Activated T-helper 1 cell treated with anti-CD3 and anti-CD28 coated beads, Interleukin-2, amount 50 U/mL, for 16 hours (primary cell): ENCODE measurements at places on chromosomes 1 and 21.

GRCh38 chr1:224430511-224431113, 4.0 kb downstream of the WDR26 start:
- DNase-seq = no peak

- peak; percentile 34 for DNase-seq
Measured at GRCh38 chr1:1290238-1290731, 10.0 kb downstream of the SCNN1D start.

- DNase-seq = no peak
Measured at GRCh38 chr1:232327269-232327668, 302.7 kb downstream of the SIPA1L2 start.

DNA sequence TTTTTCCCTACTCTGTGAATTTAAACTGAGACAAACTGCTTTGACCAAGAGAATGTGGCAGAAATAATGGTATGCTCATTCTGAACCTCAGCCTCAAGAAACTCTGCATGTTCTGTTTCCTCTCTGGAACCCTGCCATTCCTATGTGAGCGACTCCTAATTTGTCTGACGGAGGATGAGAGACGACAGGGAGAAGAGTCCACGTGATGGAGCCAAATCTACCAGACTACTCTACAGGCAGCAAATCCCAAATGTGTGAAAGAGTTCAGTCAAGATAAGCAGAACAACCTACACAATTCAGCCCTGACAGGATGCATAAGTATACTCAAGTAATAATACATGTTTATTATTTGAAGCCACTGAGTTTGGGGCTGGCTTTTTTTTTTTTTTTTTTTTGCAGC, 153.5 kb downstream of the DPYD start:
- no peak for DNase-seq

DNA sequence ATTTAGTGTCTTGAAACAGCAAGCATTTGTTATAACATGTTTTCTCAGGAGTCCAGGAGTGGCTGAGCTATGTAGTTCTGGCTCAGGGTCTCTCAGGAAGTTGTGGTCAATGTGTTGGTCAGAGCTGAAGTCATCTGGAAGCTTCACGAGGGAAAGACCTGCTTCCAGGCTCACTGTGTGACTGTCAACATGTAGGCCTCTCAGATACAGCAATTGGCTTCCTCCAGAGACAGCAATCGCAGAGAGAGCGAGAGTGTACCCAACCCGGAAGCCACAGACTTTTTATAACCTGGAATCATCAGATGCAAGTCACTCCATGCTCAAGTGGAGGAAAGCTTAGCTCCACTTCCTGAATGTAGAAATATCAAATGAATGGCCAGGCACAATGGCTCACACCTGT, 40.9 kb downstream of the TNFRSF9 start:
- no peak for DNase-seq

- no peak for DNase-seq
Measured at GRCh38 chr1:84217239-84217638, 73.2 kb downstream of the PRKACB start.

- no peak for DNase-seq
Measured at GRCh38 chr1:25579292-25580252, 36.2 kb downstream of the LDLRAP1 start.

DNA sequence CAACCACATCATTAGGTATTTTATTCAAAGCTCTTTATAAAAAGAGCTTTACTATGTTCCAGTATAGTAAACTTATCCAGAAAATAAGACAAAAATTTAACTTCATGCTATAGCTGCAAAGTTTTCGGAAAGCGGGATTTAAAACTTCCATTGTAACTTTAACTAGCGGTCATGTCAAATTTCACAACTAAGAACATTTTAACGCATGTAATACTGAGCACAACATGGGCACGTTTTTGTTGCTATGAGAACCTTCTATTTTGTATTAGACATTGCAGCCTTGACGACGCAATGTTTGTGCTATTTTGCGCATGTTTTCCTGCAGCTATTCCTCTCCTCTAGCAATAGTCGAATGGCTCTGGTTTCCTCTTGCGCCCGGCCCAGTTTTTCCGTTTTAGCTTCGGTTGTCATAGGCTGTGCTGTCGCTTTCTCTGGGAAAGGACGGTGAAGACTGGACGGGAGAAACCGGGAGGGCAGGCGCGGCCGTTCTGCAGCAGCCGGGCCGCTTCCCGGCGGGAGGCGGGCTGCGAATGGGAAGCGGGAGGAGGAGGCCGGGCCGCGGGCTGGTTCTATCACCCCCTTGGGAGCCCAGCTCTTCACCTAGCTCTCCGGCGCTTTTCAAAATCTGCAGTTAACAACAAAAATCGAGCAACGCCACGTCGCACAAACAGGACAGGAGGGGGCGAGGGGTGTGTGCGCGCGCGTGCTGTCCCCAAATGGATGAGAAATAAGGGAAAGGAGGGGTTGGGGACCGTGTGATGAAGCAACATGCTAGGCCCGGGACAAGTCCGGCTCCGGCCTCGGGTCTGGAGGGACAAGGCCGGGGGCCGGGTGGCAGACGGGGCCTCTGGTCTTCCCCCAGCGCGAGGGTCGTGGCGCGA, 105.3 kb upstream of the HNRNPU start:
- peak; percentile 36 for DNase-seq

GRCh38 chr1:173422456-173422976, 54.6 kb upstream of the PRDX6 start:
- DNase-seq = no peak

- DNase-seq = no peak
Measured at GRCh38 chr1:64171246-64171645, 32.2 kb upstream of the UBE2U start.

DNA sequence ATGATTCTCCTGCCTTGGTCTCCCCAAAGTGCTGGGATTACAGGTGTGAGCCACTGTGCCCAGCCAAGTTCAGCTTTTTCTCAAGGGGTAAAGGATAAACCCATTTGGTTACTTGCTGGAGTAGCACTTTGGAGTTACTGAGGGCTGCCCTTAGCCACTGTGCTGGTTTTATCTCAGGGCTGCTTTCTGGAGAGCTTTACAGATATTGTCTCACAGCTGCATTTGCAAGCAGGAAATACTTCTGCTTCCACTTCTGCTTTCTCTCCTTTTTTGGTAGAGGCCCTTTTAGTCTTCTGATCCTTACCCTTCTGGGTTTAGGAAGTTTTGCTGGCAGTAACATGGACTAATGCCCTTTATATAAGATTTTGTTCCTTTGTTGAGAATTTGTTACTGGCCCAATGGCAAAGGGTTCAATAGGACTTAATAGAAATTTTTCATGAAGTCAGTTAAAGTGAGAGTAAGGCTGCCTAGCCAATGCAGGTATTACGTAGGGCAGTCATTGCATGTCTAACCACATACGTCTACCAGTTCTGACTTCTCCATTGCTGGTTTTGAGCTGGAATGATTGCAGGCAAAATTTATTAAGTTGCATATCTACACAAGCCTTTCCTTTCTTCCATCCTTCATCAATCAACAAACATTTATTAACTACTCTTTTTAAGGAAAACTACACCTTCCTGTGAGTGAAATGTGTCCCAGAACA, 24.4 kb downstream of the CAP1 start:
- no peak for DNase-seq

GRCh38 chr21:38798481-38798882, 7.2 kb upstream of the ETS2 start:
- no peak for DNase-seq

DNA sequence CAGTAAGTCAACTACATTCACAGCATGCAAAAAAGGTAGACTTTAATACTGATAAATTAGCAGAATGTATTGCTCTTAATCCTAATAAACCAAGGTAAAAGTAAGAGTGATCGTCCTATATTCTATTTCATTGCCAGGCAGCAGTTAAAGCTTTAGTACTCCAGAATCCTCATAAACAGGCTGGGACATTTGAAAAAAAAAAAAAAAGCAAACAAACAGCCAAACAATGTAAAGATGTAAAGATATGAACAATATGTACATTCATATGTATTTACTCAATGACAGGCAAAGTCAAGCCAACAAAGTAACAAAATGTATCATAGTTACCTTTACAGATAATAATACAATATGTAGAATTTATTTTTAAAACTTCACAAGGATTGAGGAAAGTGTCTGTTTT, 383.6 kb downstream of the COL11A1 start:
- DNase-seq = no peak

- no peak for DNase-seq
Measured at GRCh38 chr1:7036386-7036785, 251.1 kb downstream of the CAMTA1 start.

DNA sequence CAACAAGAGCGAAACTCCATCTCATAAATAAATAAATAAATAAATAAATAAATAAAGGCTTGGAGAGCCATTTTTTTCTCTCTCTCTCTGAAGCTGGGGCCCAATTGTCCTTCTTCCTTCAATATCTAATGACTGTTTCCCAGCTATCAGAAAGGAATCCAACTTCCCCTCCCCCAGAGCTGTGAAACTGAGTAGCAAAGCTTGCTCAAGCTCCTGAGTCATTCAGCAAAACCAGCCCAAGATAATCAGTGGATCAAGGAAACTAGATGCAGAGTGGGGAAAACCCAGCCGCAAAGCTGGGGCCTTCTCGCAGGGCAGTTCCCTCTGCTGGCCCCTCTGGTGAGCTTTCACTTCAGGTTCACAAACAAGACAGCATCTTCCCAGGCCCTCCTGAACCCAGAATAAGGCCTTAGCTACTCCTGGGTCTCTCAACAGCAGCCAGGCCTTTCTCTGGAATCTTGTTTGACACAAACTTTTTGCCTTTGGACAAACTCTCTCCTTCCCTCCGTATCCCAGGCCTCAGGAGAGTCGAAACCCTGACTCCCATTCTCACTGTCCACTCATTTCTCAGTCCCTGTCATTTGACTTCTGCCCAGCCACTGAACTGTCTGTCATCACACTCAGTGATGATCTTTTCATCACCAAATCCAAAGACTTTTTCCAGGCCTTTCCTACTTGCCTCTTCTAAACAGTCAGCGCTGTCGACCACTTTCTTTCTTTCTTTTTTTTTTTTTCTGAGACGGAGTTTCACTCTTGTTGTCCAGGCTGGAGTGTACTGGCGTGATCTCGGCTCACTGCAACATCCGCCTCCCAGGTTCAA, 18.0 kb upstream of the PTP4A2 start:
- DNase-seq = peak; percentile 73

DNA sequence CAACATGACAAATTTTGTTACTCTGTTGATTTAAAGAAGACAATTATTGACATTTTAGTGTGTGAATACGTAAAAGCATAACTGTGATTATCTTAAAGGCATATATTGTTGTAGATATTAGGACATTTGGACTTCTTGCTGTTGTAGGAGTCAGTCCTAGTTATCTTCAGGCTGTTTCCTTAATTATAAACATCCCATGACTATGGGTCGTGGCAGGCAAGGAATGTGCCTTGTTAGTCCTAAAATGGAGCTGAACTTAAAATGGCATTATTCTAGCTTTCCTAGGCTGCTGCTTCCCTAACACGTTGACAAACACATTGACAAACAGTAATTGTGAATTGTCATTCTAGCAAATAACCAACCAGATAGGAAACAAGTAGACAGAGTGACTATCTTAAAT, 4.4 kb upstream of the MPZL1 start:
- no peak for DNase-seq

DNA sequence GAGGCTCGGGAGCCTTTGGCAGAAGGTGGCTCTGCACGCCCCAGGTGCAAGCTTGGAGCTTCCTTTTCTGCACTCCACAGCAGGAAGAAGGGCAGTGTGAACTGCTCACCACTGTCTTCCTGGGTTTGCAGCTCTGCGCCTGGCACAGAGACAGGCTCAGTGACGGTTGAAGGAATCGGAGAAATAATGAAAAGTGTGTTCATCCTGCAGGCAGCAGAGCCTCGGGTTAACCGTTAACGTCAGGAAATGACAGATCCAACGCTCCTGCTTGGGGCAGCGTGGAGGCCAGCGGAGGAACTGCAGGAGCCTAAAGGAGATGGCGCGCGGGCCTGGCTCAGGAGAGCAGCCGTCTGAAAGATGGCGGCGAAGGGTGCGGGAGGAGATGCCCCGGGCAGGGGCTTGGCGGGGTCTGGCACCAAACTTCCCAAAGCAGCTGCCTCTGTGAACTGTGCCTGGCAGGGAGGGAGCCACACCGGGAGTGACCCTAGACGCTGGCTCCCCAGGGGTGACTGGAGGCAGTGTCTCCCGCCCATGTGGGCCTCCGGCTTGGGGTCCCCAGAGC, 10.9 kb upstream of the SAMD11 start:
- no peak for DNase-seq

DNA sequence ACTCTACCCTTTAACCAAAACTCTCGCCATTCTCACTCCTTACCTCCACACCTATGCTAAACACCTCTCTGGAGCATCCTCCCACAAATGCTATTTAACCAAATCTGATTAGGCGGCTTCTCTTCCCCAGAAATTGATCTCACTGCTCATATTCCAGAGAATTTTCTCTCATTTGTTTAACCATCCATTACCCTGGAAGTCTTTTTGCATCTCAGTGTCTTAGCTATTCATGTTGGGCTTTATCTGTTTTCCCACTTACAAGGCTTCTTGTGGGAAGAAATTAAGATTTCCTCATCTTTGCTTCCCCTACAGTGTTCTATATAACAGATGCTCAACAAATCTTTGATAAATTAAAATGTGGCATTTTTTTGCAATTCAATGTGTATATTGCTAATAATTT, 45.5 kb downstream of the MYSM1 start:
- no peak for DNase-seq

GRCh38 chr1:6465461-6466005, 440 bp downstream of the TNFRSF25 start:
- no peak for DNase-seq

DNA sequence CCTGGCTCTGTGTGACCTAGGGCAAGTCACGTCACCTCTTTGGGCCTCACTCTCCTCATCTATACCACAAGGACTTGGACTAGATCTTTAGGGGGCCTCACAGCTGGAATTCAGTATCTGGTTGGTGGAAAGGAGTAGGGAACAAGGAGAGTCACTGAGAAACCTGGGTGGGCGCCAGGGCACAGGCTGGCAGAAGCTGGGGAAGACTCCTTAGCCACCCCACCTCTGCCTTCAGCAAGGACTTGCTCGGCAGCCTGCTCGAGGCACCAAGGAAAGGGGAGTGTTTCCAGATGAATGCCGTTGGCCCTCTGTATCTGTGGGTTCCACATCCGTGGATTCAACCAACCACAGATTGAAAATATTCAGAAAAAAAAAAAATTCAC, 1.2 kb upstream of the OPTC start:
- DNase-seq = no peak

DNA sequence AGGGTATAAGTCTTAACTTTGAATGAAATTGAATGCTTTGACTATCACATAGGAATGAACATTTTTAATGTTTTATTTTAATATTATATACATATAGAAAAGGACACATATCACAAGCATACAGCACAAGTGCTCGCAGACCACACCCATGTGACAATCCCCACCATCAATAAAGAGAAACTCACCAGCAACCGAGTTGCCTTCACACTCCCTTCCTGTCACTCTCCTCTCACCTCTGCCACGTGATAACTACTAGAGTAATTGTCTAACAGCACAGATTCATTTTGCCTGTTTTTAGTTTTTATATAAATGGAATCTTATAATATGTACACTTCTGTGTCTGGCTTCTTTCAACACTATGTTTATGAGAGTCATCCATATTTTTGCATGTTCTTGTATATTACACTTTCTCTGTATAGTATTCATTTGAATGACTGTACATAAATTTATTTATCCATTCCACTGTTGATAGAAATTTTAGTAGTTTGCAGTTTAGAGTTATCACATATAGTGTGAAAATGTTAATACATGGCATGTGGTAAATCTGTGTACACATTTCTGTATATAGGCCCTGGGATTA, 304.9 kb upstream of the DUSP10 start:
- DNase-seq = no peak
